Hematopoietic multipotent progenitor cell treated with erythropoietin and hydrocortisone succinate and interleukin-3 and kit ligand, for 8 days (in vitro differentiated cells): ENCODE measurements at places on chromosomes 4 and X.

- no peak for DNase-seq
Observed at GRCh38 chr4:113436360-113436759, 325.2 kb downstream of the CAMK2D start.

DNA sequence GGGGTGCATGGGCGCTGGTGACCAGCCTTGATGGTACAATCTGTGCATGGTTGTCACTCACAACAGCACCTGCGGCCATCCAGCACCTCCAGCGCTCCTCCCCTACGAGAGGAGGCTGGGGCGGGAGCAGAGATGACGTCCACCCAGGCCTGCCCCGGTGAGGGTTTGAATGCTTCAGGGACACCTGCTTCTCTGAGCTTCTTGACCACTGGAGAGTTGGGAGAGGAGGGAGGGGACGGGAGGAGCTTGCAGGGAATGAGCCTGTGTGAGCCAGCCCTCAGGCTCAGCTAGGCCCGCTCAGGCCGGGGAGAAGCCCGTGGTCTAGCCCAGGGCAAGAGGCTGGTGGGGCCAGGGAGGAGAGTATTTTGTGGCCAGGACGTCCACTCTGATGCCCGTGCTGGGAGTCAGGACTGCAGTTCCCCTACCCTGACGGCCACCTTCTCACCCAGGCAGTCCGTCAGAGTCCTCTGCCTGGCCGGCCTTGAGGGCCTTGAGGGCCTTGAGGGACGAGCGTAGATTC is 59.2 kb downstream of the CPZ start:
- DNase-seq = no peak

DNA sequence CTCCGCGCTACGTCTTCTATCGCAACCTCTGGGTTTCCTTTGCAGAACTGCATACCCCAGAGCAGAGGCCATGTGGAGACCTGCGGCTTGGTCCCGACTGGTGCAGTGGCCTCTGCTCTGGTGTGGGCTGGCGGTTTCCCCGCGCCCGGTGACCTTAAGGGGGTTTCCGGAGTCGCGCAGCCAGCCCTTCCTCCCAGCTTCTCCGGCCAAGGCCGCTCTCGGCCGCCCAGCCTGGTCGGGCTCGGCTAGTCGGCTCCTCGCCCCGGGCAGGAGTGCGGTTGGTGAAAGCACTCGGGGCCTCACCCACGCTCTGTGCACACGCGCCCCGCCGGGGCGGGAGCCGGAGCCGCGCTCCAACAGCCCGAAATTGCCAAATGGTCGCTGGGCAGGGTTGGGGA is 84.9 kb downstream of the BCOR start:
- no peak for DNase-seq

- no peak for DNase-seq
Observed at GRCh38 chr4:69731241-69731640, 29.2 kb downstream of the SULT1B1 start.

DNA sequence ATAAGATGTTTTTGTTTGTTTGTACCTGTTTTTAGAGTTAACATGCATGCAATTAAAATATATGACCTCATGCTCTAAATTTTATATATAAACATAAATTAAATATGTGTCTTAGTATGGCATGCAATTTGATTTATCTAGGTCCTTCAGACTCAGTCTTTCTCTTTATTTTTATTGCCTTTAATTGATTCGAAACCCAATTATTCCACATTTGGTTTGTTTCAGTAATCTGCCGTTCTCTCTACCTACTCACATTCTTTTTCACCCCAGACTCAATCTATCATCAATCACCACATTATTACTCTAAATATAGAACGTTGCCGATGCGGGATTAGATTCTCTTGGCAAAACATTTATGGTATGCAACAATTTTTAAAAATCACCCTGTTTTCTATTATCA is 1492.8 kb downstream of the RAPGEF2 start:
- no peak for DNase-seq

DNA sequence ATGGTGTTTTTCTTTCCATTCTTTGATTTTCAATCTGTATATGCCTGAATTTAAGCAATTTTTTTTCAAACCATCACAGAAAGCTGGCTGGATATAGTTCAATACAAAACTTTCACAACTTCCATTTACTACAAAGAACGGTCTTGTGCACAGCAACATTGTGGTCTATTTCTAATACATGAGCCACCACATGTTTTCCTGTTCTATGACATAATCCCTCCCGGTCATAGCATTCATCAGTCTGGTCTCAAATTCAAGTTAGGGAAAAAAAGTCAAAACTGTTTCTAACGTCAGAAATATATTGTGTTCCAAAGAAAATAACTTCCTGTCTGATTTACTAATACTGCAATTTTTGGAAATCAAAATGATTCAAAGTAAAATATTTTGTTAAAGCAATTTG is 7.5 kb upstream of the CXCL6 start:
- DNase-seq = no peak

DNA sequence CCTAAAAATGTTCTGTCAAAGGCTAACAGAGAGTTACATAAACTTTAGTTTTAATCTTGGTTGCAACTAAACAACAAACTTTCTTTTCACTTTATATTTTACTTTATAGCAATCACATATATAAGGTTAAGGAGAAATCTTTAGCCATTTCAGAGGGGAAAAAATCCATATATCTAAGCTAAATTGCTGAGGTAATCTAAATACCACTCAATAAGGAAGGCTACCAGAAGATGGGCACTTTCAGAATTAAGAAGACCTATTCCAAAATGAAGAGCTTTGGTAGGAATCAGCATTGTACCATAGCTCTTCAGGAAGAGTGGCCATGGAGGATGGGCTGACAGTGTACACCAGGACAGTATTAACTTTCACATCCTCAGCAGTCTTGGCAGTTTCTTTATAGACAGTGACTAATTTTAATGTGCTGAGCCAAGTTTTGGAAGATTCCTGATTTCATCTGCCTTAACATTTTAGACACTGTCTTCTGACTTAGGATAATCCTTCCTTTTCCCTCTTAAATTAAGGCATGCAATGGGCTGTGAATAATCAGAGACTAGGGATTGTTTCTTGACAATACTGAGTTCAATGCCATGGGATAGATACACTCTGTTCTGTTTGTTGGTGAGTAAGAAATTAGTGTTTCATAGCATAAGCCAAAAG is 7.1 kb downstream of the FAT4 start:
- DNase-seq = no peak

DNA sequence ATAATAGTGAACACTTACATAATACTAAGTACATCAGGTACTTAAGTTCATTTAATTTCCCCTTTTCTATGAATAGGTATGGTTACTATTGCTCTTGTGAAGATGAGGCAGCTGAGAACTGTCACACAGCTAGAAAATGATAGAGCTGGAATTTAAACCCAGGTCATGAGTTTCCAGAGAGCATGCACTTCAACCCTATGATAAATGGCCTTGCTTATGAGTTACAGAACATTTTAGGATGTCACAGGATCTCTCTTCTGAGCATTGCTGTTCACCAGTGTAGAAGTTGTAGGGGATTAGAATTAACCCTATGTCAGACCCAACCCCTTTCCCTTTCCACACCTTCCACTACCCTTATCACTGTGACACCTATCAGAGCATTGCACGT is 46.5 kb upstream of the TMEM33 start:
- DNase-seq = no peak

- no peak for DNase-seq
Observed at GRCh38 chr4:44157611-44158277, 290.9 kb downstream of the KCTD8 start.

GRCh38 chr4:14345356-14345775 is 656.9 kb upstream of the CPEB2 start:
- no peak for DNase-seq

DNA sequence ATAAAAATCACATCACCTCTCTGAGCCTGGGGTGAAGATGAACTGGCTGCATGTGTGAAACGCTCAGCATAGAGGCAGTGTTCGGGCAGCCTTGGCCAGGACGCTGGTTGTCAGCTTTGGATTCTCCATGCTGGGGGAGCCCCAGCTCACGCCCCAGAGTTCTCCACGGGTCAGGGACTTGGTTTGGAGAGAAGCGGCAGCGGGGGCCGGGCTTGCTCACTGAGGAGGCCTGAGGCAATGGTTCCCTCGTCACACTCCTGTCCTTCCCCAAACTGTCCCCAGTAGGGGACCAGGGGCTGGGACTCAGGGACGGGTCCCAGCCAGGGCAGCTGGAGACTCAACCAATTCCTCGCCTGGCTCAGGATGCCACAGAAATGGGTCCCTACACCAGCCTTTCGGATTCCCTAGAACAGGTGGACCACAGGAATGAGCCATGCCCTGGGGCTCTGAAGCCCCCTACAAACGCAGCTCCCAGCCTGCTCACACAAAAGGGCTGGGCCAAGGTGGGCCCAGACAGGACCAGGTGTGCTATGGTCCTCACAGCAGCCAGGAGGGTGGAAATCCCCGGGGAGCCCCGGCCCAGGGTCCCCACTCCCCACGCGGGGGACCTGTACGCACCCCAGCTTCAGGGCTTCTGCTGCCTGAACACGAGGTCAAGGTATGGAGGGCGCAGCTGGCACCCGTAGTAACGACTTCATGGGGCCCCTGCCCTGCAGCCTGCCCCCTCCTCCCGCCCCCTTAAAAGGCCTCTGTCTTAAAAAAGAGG is 1.4 kb downstream of the MXD4 start:
- DNase-seq = no peak

DNA sequence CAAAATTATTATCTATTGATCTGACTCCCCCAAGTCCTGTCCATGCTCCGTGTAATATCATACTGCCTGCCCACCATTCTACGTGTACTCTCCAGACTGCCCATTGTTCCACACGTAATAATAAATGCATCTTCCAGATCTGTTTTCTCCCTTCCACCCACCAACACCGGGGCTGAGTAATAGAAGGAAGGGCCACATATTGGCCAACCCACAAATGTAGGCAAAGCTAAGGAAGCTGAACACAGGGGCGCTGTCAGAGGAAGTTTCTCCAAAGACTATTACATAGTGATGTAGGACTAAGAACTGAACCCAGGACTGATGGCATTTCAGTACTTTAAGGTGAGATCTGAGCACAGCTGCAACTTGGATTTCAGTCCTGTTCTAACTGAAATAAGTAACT is 135.8 kb upstream of the GUCY1A1 start:
- DNase-seq = no peak

DNA sequence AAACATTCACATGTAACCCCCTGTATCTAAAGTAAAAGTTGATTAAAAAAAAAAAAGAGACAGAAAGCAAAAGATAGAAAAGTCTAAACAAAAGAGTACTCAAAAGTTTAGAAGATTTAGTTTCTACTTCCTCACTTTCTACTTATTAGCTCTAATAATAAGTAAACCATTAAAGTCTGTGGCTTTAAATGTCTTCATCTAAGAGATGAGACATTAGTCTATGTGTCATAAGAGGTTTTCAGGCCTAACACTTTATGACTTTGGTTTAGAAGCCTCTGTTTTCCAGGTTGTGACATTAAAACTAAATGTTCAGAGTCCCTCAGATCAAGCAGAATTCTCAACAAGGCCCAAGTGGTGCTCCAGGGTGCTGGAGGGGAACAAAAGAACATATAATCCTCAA is 42.2 kb upstream of the GUCY1A1 start:
- DNase-seq = no peak

DNA sequence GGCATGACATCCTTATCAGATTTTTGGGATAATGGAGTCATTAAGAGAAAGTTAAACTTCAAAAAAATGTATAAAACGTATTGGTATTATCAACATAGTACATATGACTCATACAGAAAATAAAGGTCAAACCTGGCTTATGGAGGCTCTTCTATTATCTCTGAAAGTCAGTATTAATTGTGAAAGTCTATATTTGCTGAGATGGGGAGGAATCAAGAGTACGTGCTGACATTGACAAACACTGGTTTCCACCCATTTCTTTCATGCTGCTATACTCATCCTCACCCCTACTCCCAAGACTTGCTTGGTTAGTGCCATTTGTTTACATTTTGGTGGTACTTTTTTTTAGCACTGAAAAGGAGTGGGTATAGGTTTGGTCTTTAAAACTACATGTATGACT is 30.8 kb upstream of the PLA2G12A start:
- DNase-seq = no peak
